ENCODE measurements at places on chromosomes 5 and 9. TPM values are rescaled to one million over a fixed set of nuclear protein-coding genes. Genes with fewer than 3 reads are reported as not detected.

Gene NDUFAF2
- total RNA-seq, result 26.1 TPM

Gene PAEP
- total RNA-seq, result not detected

DNA sequence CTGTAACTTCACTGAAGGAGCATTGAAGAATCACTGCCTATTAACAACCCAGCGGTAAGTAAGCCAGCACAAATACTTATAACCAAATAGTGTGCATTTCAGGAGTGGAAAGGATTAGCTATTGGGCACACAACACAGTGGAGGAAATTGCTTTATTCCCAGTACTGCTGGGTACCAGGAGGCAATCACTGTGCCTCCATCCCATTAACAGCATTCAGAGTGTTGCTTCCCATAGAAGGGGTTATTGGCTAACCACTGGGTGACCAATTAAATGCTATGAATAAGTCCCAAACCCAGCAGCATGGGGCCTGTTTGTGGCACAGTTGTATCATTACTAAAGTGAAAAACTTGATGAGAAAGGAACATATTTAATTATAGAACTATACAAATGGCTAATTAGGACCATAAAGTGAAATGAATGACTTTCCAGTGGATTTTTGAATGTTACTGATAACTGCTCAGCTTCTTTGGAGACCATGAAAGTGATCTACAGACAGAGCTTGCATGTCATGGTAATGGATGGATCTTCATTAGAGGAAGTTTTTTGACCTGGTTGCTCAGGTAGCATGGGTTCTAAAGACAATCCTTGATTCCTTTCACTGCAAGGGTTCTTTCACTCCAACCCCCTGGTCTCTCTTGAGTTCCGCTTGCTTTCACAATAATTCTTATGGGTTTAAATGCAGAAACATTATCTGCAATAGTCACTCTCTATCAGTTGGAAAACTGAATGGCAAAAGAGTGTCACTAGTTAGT is 413.3 kb upstream of the RORB start:
- no peak for DNase-seq
- H3K27me3 ChIP-seq, result no peaks in the 10 kb centered on the region
- H3K4me1 ChIP-seq, result no peaks in the 10 kb centered on the region
- no peak overlapping the region for H3K27ac ChIP-seq

- H3K36me3 ChIP-seq, result no peaks in the 10 kb centered on the region
- H3K27me3 ChIP-seq, result no peaks in the 10 kb centered on the region
- H3K4me1 ChIP-seq, result no peaks in the 10 kb centered on the region
Measured at GRCh38 chr5:56910210-56910965, 992 bp downstream of the SETD9 start.

GRCh38 chr9:137721479-137721878 is 102.7 kb downstream of the EHMT1 start:
- H3K27ac ChIP-seq, result no peak overlapping the region
- H3K4me1 ChIP-seq, result no peaks in the 10 kb centered on the region
- H3K27me3 ChIP-seq, result no peaks in the 10 kb centered on the region
- DNase-seq, result no peak

Gene IGFBPL1
- total RNA-seq, result 5.9 TPM

GRCh38 chr9:126614088-126614454 is 343 bp downstream of the LMX1B start:
- peak; percentile 73 for DNase-seq
- H3K27me3 ChIP-seq, result no peaks in the 10 kb centered on the region
- H3K4me3 ChIP-seq, result no peak overlapping the region
- H3K36me3 ChIP-seq, result no peaks in the 10 kb centered on the region

Gene ZBTB5
- 10.7 TPM for total RNA-seq

DNA sequence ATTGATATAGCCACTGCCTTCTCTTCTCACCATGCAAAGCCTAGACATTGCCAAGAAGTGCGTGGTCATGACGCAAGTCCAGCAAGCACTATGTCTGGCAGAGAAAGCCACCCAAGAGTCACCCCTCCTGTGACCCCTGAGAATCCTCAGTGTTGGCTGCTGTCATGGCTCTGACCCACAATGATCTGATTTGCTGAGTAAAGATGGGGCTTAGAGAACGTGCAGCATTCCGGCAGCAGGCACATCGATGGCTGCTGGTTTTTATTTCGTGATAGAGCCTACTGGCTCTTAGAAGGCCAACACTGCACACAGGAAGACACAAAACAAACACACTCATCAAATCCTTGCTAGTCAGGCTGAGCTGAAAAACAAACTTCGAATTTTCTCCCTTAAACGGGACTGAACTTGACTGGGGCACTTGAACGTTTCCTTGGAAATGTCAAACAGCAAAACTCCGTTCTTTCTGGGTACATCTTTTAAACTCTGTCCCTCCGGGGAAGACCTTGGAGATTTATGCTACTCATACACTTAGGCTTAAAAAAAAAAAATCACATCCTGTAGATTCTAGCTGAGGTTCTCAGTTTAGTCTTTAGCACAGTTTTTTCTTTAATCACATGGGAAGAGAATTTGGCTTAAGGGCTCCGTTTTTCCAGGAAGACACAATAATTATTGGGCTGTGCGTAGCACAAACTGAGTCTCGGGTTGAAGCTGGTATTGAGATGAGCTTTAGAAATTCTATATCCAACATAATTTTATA is 88.2 kb upstream of the BASP1 start:
- H3K27me3 ChIP-seq, result no peaks in the 10 kb centered on the region
- no peak overlapping the region for H3K4me3 ChIP-seq
- peaks cover 5% of the 10 kb centered on the region for H3K4me1 ChIP-seq
- no peak overlapping the region for H3K27ac ChIP-seq

DNA sequence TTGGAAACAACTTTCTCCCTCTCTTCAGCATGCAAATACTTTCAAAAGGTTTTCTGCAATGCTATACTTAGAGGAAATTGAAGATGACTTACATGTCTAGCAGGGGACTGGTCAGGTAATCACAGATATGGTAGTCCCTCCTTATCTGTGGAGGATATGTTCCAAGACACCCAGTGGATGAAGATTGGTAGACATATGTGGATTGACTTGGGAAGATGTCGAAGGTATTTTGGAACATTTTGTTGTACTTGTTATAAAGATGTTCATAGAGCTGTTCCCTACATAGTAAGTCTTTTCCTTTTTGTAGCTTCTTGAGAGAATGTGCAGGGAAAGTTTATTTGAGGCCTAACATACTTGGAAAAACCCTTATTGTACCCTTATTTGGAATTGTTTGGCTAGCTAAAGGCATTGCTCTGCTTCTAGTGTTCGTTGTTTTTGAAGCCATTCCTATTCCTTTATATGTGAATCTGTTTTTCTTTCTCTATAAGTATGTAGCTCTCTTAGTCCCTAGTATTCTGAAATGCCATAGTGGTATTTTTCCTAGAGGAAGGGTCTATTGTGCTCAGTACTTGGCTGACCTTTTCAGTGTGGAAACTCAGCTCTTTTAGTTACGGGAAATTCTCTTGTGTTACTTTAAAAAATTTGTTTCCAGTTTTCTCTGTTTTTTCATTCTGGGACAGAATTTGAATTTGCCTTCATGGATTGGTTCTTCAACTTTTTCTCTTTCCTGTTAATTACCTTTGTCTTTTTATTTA is 25.7 kb downstream of the GPR151 start:
- H3K36me3 ChIP-seq, result no peaks in the 10 kb centered on the region
- no peak for DNase-seq
- no peaks in the 10 kb centered on the region for H3K4me1 ChIP-seq
- no peaks in the 10 kb centered on the region for H3K27me3 ChIP-seq

- no peak for DNase-seq
- H3K27ac ChIP-seq, result no peak overlapping the region
- no peak overlapping the region for H3K4me3 ChIP-seq
- H3K36me3 ChIP-seq, result no peaks in the 10 kb centered on the region
Measured at GRCh38 chr9:108395421-108395820, 460.4 kb downstream of the ACTL7B start.

- H3K4me3 ChIP-seq, result no peak overlapping the region
- H3K36me3 ChIP-seq, result no peaks in the 10 kb centered on the region
- H3K27ac ChIP-seq, result no peak overlapping the region
- DNase-seq, result no peak
Measured at GRCh38 chr5:18366234-18366633, 732.0 kb downstream of the TAF11L14 start.

DNA sequence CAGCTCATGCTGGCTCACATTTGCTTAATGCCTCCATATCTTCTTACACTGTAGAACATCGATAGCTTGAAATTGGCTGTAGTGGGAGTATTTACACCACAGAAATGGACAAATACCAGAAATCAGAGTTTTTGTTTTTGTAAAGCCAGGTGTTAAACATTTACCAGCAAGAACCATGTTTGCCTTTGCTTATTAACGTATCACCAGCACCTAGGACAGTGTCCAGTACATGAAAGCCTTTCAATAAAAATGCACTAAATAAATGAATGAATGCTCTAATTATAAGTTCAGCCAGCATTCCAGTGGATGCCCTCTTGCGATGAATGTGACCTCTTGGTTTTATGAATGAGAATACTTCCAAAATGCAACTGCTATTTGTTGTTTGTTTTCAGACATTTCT is 140.4 kb upstream of the VLDLR start:
- H3K27me3 ChIP-seq, result no peaks in the 10 kb centered on the region
- no peak for DNase-seq
- H3K36me3 ChIP-seq, result no peaks in the 10 kb centered on the region
- H3K4me1 ChIP-seq, result no peaks in the 10 kb centered on the region

GRCh38 chr5:39178171-39178570 is 41.2 kb downstream of the FYB1 start:
- H3K4me1 ChIP-seq, result peaks cover 1% of the 10 kb centered on the region
- no peak overlapping the region for H3K27ac ChIP-seq
- DNase-seq, result no peak
- H3K4me3 ChIP-seq, result no peak overlapping the region
- H3K36me3 ChIP-seq, result no peaks in the 10 kb centered on the region

DNA sequence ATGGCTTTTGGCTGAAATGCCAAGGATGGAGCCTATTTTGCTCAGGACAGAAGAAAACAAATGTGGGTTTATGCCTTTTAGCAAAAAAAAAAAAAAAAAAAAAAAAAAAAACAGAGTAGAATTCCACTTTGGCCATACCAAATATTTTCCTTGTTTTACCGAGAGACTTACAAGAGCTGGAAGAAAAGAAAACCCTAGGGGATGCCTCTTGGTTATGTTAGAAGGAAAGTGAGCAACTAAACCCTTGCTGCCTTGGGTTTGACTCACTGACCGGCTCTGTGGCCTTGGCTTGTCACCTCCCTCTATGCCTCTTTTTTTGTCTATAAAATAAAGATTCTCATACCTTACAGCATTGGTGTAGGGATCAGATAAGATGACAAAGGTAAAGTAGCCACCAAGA is 69.6 kb upstream of the ABCA1 start:
- no peak overlapping the region for H3K4me3 ChIP-seq
- H3K27ac ChIP-seq, result no peak overlapping the region
- no peaks in the 10 kb centered on the region for H3K4me1 ChIP-seq
- no peaks in the 10 kb centered on the region for H3K27me3 ChIP-seq

DNA sequence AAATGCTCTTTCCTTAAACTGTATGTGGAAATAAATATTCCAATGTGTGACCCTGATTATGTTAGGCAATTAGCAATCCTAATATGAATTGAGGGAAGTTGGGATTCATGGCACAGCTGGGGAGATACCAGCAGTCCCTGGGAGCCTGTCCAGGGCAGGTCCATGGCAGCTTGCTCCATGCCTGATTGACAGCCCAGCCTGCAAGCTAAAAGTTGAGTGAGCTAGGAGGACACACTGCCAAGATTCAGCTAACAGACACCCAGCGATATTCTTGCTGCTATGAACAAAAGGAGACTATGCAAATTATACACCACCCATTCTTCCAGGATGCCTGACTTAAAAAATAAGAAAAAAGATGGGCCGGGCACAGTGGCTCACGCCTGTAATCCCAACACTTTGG is 6.2 kb downstream of the TGFBI start:
- H3K4me1 ChIP-seq, result no peaks in the 10 kb centered on the region
- no peak overlapping the region for H3K27ac ChIP-seq
- no peak overlapping the region for H3K4me3 ChIP-seq
- H3K27me3 ChIP-seq, result no peaks in the 10 kb centered on the region

- peaks cover 4% of the 10 kb centered on the region for H3K36me3 ChIP-seq
- no peak overlapping the region for H3K27ac ChIP-seq
- H3K4me3 ChIP-seq, result no peak overlapping the region
- no peak for DNase-seq
- H3K4me1 ChIP-seq, result no peaks in the 10 kb centered on the region
Measured at GRCh38 chr5:16757146-16757545, 140.3 kb upstream of the RETREG1 start.

DNA sequence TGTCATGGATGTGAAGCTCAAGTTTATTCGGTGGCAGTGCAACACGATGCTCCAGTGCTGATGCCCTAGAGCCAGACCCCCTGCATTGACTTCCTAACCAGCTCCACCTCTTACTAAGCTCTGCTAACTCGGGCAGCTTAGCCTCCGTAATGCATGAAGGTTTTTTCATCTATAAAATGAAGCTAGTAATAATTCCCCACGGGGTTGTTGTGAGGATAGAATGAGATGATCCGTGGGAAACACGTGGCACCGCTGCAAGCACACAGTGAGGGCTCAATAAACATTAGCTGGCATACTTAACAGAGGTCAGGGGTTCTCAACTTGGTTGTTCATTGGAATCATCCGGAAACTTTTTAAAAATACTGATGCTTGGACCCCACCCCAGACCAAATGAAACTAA is 6.8 kb downstream of the ENC1 start:
- DNase-seq, result no peak
- no peaks in the 10 kb centered on the region for H3K36me3 ChIP-seq
- H3K4me3 ChIP-seq, result no peak overlapping the region
- no peak overlapping the region for H3K27ac ChIP-seq
- H3K4me1 ChIP-seq, result no peaks in the 10 kb centered on the region
- H3K27me3 ChIP-seq, result no peaks in the 10 kb centered on the region

Gene PRDM9
- total RNA-seq, result not detected

- H3K4me3 ChIP-seq, result no peak within 1 kb of the TSS
- no peaks in the 10 kb centered on the region for H3K36me3 ChIP-seq
- no peaks in the 10 kb centered on the region for H3K4me1 ChIP-seq
- H3K27ac ChIP-seq, result no peak within 1 kb of the TSS
- no peaks in the 10 kb centered on the region for H3K27me3 ChIP-seq
- peak; percentile 78 for DNase-seq
Measured at GRCh38 chr9:113011911-113012381, at the start of gene ZNF883. TSS of gene ZNF883 (minus strand) at chr9:113012192.

Gene IFNA13
- not detected for total RNA-seq

- H3K36me3 ChIP-seq, result peaks cover 2% of the 10 kb centered on the region
- DNase-seq, result no peak
- H3K4me3 ChIP-seq, result no peak overlapping the region
- H3K4me1 ChIP-seq, result no peaks in the 10 kb centered on the region
- no peak overlapping the region for H3K27ac ChIP-seq
Measured at GRCh38 chr9:131999692-132000551, 79.7 kb downstream of the MED27 start.

Gene TAF11L5
- total RNA-seq, result not detected

- DNase-seq, result peak; percentile 80
- peaks cover 7% of the 10 kb centered on the region for H3K36me3 ChIP-seq
- H3K4me3 ChIP-seq, result peak overlapping the region; percentile 41
- peak overlapping the region; percentile 9 for H3K27ac ChIP-seq
Measured at GRCh38 chr9:95018099-95018936, 291.8 kb downstream of the AOPEP start.

All from aorta (tissue), 5 donors.